ENCODE measurements at places on chromosomes 1 and 21.

DNA sequence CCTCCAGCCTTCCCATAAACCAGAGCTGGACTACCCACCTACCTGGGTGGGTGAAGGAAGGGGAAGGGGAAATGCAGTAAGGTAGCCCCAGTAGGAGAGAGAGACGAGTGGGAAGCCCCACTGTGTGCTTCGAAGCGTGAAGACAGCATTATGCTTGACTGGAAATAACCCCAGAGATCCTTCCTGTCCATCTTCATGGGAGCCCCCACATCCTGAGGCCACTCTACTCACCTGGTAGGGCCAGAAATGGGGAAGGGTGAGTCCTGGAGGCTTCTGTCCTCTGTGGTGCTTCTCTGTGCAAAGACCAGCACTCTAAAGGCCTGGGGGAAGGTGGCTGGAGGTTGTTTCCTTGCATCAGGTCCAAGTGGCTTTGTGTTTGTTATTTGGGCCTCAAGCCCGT, 10.0 kb upstream of the RASSF5 start:
- no peak for DNase-seq

- DNase-seq: no peak
These were observed 290.2 kb downstream of the SPATA17 start for GRCh38 chr1:217921126-217921904.

DNA sequence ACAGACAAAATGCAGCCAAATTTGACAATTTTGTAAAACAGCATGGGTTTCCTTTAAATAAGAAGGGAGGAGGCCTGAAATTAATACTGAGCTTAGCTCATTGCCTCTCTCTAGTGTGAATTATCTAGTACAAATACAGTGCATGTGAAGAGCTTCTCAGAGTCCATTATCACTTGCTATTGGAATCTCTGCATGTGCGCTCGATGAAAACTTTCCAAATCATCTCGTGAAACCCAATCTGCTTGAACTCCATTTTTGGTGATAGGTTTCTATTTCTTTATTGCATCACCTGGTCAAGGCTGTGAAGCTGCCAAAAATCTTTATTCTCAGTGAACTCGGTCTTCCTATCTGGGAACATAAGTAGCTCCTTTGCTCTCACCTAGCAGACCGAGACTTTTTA, 49.5 kb upstream of the LYPLAL1 start:
- DNase-seq: no peak

DNA sequence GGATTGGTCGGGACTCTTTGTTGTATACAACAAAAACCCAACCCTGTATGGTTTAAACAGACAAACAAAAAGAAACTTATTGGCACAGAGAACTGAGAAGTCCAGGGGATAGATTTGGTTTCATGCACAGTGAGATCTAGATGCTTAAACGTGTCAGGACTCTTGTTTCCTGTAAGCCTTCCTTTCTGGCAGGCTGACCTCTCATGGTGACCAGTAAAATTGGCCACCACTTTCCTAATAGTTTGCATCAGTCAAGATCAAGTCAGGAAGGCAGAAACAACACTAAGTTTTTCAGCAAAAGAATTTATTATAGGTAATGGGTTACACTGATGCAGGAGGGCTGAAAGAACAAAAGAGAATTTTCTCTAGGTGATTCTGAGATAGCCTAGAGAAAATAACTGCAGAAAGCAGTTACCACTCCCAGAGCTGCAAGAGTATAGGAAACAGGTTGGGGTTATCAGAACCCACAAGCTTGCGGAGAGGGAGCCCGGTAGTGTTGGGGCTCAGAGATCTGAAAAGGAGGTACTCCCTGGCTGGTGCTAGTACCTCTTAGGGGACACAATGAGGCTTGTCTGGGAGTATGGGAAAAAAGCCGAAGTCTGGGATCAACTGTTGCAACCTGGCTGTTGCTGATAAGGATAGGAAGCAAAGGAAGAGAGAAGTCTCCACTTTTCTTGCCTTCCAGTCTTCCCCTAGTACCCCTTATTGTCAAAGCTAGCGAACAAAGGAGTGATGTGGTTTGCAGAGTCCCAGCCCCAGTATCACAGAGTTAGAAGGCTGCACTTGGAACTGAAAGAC, 21.4 kb downstream of the CITED4 start:
- DNase-seq: no peak

DNA sequence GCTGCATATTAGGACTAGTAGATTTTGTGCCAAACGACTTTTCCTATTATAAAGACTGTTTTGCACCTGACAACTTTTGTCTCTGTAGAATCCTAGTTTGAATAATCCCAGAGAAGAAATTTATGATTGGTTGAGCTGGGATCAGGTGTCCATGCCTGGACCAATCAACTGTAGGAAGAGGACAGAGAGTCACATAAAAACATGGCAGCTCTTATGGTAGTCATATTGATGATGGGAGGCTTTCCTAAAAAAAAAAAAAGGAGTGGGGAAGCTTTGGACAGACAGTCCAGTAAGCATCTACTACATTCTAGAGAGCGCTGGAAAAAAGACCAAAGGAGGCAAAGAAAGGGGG, 30.7 kb upstream of the IGSF3 start:
- DNase-seq: no peak

GRCh38 chr21:24023936-24024335, 1583.3 kb downstream of the MRPL39 start:
- no peak for DNase-seq

GRCh38 chr1:200776949-200777348, 38.3 kb downstream of the CAMSAP2 start:
- DNase-seq: no peak

DNA sequence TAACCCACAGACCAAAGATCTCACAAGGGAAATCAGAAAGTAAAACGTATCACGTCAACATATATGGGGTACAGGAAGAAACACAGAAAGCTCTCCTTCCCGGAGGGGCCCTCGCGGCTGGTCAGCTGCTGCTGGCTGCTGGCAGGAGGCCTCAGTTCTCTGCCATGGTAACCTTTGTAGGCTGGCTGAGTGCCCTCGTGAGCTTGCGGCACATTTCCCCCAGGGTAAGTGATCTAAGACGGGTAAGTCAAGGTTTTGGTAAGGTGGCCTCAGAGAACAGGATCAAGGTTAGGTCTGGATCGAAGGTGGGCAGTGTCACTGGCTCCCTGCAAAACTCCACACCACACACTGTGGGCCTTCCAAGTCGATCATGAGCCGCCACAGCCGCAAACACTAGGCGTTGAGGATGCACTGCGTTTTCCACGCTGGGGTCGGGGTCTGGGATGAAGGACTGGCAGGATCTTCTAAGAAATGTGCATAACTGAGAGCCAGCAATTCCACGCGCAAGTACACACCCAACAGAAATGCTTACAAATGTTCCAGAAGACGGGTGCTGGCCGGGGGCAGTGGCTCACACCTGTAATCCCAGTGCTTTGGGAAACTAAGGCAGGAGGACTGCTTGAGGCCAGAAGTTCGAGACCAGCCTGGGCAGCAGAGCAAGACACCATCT, 33.9 kb downstream of the WDR4 start:
- no peak for DNase-seq

DNA sequence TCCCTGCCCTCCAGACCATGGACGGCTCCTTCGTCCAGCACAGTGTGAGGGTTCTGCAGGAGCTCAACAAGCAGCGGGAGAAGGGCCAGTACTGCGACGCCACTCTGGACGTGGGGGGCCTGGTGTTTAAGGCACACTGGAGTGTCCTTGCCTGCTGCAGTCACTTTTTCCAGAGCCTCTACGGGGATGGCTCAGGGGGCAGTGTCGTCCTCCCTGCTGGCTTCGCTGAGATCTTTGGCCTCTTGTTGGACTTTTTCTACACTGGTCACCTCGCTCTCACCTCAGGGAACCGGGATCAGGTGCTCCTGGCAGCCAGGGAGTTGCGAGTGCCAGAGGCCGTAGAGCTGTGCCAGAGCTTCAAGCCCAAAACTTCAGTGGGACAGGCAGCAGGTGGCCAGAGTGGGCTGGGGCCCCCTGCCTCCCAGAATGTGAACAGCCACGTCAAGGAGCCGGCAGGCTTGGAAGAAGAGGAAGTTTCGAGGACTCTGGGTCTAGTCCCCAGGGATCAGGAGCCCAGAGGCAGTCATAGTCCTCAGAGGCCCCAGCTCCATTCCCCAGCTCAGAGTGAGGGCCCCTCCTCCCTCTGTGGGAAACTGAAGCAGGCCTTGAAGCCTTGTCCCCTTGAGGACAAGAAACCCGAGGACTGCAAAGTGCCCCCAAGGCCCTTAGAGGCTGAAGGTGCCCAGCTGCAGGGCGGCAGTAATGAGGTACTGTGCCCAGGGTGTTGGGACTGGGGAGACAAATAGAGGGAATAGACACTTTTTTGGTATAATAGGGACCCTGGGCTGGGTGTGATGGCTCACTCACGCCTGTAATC, 1.0 kb downstream of the ZBTB48 start:
- no peak for DNase-seq

GRCh38 chr1:246292571-246292970, 214.5 kb downstream of the SMYD3 start:
- no peak for DNase-seq

GRCh38 chr1:41576620-41577019, 92.1 kb upstream of the EDN2 start:
- no peak for DNase-seq

- DNase-seq: peak; percentile 35
These were observed 101.2 kb downstream of the AKT3 start for GRCh38 chr1:243748706-243749283.

Measured in NCI-H526 treated with DMSO at 0.1 percent for 48 hours (cell line).